Stimulated activated naive CD4-positive, alpha-beta T cell treated with Interleukin-2 at 50 U/mL for 16 hours (primary cell): ENCODE measurements at places on chromosomes 13 and 19.
A peak's percentile ranks its signal among the peaks of the same experiment; 100 is the strongest.

GRCh38 chr19:7993560-7993959, 11.9 kb downstream of the ELAVL1 start:
- DNase-seq: no peak

- DNase-seq: no peak
Observed at GRCh38 chr13:84864341-84864740, 934.9 kb downstream of the SLITRK6 start.

DNA sequence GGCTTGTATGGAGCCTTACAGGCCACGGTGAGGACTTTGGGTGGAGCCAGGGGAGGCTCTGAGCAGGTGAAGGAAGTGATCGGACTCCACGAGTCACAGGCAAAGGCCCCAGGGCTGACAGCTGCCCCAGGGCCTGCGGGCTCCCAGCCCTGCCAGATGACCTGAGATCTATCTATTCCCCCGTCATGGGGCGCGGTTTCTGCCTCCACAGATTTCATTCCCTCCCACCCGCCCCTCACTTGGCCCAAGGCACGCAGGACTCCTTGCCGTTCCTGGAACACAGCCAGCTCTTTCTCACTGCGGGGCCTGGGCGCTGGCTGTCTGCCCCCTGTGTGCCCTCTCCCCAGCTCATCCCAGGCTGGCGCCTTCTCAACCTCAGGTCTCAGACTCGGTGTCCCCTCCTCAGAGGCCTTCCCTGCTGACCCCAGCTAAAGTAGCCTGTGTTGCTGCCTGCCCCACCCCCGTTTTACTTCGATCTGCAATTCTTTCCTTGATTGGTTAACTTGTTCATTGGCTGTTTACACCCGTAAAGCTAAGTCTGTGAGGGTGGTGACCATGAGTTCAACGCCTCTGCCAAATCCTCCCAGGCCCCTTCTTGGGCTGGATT, 13.9 kb upstream of the PAK4 start:
- DNase-seq: no peak

- DNase-seq: peak; percentile 93
Observed at GRCh38 chr13:45417790-45418534, at the start of gene SLC25A30. TSS of gene SLC25A30 (minus strand) at chr13:45418373. CDS start at chr13:45411425, 6,948 bp downstream.

- DNase-seq: no peak
Observed at GRCh38 chr19:47735131-47735530, 10.2 kb upstream of the NOP53 start.

DNA sequence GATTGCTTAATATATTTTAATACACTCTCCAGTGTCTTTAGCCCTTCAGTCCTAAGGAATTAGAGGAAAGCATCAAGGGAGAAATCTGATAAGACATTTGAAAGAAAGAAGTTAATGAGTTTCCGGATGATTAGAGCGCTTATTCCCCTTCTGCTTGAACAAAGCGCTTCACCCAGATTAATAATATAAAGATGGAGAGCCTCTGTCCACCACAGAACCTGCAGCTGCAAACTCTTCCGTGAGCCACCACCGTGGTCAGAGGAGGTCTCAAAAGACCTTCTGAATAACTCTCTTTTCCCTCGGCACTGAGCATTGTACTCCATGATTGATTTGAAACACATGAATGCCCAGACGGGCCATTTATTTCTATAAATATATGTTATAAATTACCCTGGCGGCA, 14.2 kb upstream of the TUBGCP3 start:
- no peak for DNase-seq

DNA sequence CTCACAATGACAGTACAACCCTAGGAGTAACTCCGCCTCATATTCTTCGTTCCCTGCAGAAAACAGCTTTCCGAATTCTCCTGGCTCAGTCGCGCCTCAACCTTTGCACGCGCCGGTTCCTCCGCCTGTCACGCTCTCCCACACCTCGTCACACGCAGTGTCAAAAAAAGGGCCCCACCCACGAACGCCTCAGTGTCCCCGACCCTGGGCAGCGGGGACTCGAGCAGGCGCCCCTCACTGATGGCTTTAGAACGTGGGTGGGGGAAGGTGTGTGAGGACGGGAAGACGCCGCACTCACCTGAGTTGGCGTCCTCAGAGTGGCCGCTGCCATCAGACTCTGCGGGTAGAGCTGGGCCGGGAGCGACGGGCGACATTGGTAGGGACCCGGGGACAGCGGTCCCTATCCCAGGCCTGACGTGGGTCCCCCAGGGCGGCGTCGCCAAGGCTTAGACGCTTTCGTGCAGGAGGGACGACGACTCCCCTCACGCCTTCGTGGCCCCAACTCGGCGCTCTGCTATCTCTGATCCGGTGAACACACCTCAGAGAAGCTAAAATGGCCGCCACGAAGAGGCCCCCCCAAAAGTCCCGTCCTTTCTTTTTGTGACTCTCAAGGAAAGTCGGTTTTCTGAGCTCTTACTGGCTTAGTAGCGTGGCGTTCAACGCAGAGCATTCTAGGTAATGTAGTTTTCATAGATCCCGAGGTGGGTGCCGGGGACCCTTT, at the start of gene ZNF154:
TSS of gene ZNF154 (minus strand) at position 564 of the 721 bp plus-strand sequence. CDS start at position 331, 233 bp downstream.
- DNase-seq: peak; percentile 24

- DNase-seq: no peak
Observed at GRCh38 chr13:79799059-79799867, 318.3 kb downstream of the NDFIP2 start.

DNA sequence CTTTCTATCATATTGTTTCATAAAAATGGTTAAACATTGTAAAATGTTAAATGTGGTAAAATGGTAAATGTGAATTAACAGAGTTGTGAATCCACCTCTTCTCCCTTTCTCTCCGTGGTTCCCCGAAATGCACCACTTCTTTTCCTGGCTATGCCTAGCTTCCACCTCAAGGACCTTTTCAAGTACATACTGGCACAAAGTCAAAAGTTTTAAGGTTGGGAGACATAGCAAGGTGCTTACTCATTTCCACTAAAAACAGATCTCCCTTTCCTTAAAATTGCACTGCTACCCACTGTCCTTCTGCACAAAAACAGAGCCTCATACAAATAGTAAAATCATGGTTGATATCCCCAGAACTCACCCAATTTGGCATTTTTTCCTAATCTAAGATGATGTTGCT, 558.2 kb downstream of the SLITRK6 start:
- no peak for DNase-seq

DNA sequence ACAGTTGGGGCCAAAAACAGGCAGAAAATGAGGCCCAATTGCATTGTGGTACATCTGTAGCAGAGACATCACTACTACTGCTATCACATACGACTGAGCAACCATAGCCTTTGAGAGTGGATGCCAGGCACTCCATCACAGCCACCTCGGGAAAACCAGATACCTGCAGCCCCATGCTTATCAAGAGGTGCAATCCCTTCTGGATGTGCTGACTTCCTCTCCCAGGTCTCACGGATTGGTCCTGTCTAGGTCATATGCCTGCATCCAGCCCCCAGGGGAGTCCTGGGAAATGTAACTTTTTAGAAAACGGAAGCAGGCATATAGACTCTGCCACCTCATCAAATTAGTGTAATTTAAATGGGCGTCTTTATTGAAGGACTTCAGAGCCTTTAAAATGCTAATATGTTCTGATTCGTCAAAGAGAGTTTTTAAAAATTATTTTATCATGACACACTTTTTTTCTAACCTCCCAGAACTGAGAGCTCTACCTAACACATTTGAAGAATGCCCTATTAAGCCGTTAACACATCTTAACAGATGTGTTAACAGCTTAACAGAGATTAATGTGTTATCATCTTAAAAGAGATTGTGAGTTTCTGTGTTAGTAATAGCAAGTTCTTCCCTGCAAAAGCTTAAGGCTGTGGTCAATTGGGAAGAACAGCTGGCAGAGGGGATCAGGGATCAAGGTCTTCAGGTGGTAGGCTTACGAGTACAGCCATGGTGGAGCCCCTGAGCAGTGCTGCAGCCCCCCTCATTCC, 63.9 kb downstream of the DLEU7 start:
- DNase-seq: no peak

- DNase-seq: no peak
Observed at GRCh38 chr19:50419022-50419579, 363 bp downstream of the SPIB start.

GRCh38 chr13:77918391-77919245, at the start of gene EDNRB:
TSS of gene EDNRB (minus strand) at chr13:77918831. CDS start at chr13:77918573, 258 bp downstream.
- no peak for DNase-seq

DNA sequence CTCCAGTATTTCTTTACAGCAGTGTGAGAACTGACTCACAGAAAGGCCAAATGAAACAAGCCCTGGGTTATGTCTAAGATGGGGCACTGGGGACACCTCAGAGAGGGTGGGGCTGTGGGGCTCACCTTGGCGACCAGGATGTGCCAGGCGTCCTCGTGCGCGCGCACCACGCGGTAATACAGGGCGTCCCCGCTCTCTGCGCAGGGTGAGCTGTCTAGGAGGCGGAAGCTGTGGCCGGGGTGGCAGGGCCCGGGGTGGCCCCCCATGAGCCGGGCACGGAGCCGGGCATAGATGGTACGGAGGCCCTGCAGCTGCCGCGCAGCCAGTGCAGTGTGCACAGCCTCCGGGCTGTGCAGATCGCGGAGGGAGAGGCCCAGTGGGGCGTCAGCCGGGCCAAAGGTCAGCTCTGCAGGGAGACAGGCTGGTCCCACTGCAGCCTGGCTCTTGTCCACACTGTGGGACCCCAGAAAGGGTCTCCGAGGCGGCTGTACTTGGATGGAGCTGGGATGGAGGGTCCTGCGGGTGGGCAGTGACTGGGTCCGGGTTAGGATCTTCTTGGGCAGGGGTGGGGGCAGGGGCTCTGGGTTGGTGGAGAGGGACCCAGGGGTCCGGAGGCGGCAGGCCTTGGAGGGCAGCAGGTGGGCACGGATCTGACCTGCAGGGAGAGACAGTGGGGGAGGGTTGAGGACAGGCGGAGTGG, 3.4 kb downstream of the PEAK3 start:
- no peak for DNase-seq

- no peak for DNase-seq
Observed at GRCh38 chr13:28031896-28032288, 43.4 kb upstream of the URAD start.

DNA sequence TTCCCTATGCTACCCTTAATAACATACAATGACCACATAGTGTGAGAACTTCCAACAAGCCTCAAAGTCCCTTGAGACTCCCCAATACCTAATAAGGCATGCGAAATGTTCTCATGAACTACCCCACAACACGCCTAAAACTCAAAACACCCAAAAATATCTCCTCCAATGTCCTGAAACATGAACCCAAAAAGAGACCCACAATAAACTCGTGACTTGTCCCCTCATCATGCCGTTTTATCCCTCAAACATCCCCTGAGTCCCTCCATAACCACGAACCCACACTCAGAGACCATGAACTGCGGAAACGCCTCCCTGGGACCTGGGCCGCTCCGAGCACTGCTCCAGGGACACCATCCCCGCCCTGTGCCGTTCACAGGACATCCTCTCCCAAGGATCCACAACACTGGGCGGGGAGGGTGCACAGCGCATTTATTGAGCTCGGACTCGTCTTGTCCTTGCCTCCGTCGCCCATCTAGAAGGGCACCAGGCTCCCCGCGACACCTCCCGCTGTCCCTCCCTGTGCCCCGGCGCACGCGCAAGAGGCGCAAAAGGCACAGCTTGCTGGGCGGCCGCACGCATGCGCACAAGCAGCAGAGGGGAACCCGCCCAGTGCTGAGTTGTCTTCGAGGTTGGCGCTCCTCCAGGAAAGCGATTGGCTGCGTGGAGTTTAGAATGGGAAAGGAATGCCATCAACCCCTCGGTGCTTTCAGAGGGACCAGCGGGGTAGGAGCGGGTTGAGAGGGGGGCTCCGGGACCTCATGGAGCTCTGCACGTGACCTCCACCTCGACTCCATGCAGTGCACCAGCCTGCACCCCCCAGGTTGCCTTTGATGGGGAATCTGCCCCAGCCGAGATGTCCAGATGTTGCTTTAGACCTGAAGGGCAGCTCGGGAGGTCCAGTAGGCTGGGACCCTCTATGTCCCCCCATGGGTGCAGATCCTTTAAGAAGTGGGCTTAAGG, 8.8 kb downstream of the FXYD3 start:
- DNase-seq: peak; percentile 85

DNA sequence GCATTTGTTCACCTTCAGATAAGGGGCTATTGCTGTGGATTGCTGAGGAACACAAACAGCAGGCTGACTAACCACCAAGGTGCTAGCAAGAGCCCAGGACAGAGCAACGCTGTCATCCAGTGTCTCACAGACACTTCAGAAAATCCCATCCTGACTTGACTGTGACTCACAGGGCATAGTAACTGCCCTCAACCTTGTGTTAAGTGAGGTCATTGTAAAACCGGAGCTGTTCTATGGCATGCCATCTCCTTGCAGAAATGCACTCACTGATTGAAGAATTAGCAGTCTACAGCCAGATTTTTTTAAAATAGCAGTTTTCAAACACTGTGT, 51.1 kb downstream of the TNFRSF19 start:
- DNase-seq: no peak
